Stimulated activated CD8-positive, alpha-beta memory T cell treated with anti-CD3 and anti-CD28 coated beads, Interleukin-7, amount 100 ng/mL, for 1 hour (primary cell): ENCODE measurements at places on chromosomes 2 and 18.

GRCh38 chr2:23506531-23507266, 121.7 kb downstream of the KLHL29 start:
- DNase-seq, result no peak

DNA sequence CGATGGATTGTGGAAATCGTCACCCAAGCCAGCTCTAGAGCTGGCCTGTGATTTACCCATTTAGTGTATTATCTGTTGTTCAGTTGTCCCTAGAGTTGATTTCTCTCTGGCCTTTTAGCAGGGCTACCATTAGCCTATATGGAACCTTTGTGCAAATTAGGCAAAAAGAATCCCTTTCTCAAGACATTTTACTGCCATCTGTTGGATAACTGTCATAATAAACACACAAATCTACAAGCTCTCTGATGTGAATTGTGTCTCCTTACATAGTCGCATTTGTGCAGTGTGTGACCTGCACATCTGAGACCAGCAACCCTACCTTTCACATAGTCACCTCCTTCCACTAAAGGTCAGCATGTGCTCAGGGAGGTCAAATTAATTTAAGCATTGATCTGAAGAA, 34.0 kb downstream of the LOXHD1 start:
- DNase-seq, result no peak

DNA sequence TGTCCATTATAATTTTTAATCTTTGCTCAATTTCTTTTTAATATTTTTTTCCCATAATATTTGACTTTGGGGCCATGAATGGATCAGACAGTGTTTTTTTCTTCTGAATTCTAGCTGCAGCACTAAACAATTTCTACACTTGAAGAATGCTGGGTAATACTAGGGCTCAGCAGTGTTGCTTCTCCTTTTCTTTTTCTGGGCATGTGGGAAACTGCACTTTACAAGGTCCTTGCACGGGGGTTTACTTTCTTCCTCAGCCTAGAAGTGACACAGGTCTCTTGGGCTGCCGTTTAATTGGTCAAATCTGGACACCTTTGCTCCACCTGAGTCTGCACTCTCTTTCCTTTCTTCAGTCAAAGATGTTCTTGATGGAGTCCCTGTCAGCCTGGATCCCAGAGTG, 135.4 kb upstream of the APCDD1 start:
- DNase-seq, result no peak

GRCh38 chr2:161546635-161547034, 77.6 kb upstream of the SLC4A10 start:
- no peak for DNase-seq

GRCh38 chr18:44651478-44651877, 29.2 kb upstream of the SETBP1 start:
- no peak for DNase-seq

- DNase-seq, result no peak
Measured at GRCh38 chr2:196314780-196315179, 143.4 kb upstream of the STK17B start.
